Natural killer cell (primary cell): ENCODE measurements at places on chromosomes 3 and 15.

DNA sequence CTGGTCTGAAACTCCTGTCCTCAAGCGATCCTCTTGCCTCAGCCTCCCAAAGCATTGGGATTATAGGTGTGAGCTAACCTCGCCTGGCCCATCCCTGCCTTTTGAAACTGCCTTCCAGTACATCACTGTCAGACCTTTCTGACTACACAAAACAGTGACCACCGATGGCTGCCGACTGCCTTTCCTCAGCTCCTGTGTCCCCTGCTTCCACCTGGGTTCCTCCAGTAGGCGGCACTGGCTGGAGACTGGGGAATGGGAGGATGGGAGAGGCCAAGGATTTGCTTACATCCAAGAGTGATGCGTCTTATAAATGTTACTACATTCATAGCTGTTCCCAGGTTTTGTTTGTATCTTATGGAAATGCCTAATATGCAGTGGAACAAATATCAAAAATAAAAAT is 242.8 kb downstream of the BBX start:
- no peak for DNase-seq

DNA sequence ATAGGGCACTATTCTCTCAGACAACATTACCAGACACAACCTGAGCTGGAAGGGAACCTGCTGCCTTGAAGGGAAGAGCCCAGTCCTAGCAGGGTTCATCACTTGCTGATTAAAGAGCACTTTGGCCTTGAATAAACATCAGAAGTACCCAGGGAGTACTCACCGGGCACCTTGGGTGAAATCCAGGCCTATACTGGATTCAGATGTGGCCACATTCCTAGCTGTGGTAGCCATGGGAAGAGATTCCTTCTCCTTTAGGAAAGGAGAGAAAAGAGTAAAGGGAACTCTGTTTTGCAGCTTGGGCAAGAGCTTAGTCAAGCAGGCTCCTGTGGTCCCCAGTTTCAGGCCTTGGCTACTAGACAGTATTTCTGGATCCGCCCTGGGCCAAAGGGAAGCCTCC is 195.0 kb downstream of the SPATA16 start:
- DNase-seq = no peak

GRCh38 chr3:116378077-116378476 is 67.2 kb downstream of the LSAMP start:
- DNase-seq = no peak

GRCh38 chr15:99052205-99052604 is 44.6 kb upstream of the PGPEP1L start:
- DNase-seq = no peak
